Ovary (tissue), 10 donors: ENCODE measurements at places on chromosomes 4 and X.
A peak's percentile ranks its signal among the peaks of the same experiment; 100 is the strongest.

DNA sequence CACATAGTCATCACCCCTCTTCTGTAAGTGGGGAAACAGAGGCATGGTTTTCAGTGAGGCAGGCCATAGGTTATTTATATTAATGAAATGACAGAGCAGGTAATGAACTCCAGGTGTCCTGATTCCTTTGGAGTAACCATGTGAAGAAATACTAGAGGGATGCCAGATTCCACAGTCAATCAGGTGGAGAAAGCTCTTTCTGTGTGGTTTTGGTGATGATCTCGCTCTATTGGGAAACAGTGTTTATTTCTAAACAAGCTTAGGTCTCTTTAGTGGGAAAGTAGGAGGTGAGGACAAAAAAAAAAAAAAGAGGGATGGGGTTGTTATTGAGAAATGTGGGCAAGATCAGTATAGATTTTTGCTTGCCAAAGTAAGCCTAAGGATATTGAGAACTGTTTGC, 12.2 kb downstream of the DOCK11 start:
- DNase-seq, result no peak

DNA sequence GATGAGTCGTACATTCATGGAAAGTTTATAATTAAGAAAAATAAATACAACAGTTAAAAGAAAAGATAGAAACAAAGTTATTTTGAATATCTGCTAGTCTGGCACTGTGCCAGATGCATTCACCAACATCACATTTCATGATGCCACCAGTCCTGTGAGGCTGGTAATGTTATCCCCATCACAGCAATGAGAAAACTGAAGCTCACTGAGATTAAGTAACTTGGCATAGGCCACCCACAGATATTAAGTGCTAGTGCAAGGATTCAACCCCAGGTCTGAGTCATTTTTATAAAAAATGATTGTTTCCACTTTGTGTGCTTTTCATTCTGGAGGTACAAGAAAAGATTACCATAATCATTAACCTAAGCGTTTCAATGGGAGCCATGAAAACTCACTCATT, 65.0 kb upstream of the IL15 start:
- DNase-seq, result no peak

GRCh38 chrX:135505351-135505750, 15.1 kb upstream of the INTS6L start:
- DNase-seq, result no peak

- DNase-seq, result no peak
Measured at GRCh38 chrX:150905293-150905692, 6.8 kb upstream of the CD99L2 start.

GRCh38 chr4:11912886-11913285, 484.2 kb upstream of the HS3ST1 start:
- no peak for DNase-seq

DNA sequence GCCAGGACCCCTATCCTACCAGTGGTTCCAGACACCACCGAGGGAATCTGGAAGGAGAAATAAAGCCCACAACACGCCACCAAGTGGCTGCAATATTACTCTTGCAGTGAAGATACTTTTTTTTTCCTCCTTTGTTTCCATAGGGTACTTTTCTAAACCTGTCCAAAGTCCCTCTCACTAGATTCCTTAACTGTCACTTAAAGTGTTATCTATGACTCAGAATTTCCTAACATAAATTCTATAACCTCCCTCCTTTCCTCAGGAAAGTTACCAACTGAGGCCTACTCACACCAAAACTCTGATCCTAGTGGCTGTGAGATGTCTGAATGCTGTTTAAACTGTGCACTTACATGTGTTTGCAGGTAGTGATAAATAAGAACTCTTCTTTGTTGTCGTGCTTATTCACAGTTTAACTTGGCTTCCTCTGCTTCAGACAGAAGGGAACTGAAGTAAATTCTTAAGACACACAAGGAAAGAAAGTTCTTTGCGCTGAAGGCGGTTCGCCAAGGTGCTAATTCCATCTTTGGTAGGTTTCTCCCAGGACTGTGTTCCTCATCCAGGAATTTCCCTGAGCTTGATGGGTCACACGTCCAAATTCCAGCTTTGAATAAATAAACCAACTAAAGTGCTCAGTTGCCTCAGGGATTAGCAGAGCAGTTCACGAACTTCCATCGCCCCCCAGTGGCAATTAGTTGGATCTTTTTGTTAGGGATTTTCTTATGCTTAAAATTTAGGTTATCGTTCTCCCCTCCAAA, 10.7 kb upstream of the HCCS start:
- DNase-seq, result peak; percentile 50
